Activated T-cell treated with anti-CD3 and anti-CD28 coated beads, Interleukin-2, amount 50 U/mL, for 72 hours (primary cell): ENCODE measurements at places on chromosomes 2 and 18.

DNA sequence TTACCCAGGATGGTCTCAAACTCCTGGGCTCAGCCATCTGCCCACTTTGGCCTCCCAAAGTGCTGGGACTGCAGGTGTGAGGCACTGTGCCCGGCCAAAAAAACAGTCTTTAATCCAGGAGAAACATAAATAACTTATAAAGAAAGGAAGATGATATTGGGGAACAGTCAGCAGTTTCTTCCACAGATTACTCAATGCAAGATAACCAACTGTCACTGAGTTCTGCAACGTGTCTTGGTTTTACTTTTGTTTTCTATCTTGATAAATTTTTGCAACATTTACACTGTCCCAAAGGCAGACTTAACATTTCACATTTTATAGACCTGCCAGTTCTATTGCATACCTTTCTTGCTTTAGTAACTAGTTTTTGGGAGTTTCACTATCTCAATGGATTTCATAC lies 71.1 kb downstream of the ANKRD44 start:
- no peak for DNase-seq

GRCh38 chr2:101355401-101356054 lies 31.8 kb downstream of the CREG2 start:
- no peak for DNase-seq

DNA sequence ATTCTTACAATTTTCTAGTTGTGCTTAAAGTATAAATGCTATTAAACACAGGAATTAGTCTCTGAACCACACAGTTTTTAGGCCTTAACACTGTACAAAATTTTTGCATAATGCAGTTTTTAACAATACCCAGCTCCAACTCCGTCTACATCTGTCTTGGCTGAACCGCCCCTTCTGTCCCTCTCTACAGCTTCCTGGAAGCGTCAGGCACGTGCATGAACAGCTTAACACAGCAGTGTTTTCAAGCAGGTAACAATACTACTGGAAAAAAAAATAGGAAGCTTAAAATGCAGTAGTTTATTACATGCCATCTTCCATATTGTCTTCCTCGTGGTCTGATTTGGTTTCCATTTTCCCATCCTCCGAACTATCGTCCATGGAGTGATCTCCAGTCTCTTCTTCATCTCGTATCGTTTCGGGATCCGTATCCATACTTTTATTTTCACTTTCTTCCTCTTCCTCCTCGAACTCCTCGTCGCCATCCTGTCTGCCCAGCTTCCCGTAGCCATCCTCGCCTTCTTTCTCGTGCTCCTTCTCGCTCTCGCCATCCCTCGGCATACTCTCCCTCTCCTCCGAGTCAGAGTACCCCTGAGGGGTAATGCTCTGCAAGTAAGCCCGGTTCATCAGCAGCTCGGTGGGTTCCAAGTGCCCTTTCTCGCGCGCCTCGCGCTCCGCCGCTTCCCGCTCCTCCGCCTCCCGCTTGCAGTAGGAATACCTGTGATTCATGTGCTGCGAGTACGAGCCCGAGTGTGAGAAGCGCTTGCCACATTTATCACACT lies 130.6 kb downstream of the ZEB2 start:
- no peak for DNase-seq

GRCh38 chr2:16960579-16960978 lies 294.9 kb upstream of the CYRIA start:
- DNase-seq: no peak

DNA sequence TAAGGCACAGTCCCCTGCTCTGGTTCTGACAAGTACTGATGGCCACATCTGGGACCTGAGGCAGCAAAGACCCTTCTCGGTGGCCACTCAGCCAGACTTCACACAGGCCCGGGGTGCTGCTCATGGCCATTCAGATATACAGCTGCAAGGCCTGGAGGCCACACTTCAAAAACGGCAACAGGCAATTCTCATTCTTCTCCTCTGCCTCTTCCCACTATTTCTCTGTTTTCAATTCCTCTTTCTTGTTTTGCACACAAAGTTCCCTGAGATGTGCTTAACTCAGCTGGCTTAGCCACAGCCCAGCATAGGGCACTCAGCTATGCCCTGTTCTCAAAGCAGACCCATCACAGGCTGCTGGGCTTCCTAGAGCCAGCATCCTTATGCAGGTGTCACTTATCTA lies 29.9 kb downstream of the PTPN18 start:
- DNase-seq: no peak

DNA sequence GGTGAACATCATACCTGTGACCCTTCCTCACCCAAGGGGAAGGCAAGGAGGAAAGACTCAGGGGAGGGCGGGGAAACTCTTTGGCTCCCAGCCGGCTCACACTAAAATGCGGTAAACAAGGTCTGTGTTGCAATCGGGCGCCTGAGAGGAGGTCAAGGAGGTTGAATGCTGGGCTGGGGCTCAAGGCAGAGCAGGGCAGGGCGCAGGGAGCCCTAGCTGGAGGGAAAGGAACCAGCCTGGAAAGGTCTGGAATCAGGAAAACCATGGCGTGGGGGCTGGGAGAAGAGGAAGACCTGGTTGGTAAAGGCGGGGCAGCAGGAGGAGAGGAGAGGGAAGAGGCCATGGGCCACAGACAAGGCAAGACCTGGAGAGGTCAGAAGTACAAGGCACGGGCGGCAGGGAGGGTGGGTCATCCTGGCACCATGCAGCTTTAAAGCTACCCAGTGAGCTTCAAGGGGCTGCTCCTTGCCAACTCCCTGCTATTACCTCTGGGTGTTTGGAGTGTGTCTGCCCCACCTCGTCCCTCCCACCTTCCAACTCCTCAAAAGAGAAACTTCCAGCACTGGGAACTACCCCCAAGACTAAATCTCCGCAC lies 4.8 kb upstream of the TMEM37 start:
- DNase-seq: no peak

GRCh38 chr2:7333189-7333765 lies 416.1 kb downstream of the RNF144A start:
- DNase-seq: no peak

GRCh38 chr18:32067375-32068167 lies 24.1 kb upstream of the RNF138 start:
- DNase-seq: no peak

DNA sequence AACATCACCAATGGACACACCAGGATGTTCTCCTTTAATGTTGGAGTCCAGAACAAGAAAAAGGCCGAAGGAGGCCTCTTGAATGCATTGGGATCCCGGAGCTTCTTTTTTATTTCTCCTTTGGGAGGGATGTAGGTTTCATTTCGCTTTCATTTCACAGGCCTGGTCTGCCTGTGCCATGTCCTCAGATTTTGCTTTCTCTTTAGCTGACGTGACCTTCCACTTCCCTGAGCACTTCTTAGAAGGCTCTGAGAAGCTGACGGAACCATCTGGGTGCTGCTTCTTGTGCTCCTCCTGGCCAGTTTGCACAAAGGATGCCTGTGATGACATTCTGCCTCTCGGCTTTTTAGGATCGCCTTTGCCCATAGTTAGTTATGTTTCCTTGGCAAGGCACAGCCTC lies 15.1 kb upstream of the MBOAT2 start:
- DNase-seq: no peak

- DNase-seq: no peak
These were observed 31.1 kb downstream of the YPEL5 start for GRCh38 chr2:30177956-30178355.

DNA sequence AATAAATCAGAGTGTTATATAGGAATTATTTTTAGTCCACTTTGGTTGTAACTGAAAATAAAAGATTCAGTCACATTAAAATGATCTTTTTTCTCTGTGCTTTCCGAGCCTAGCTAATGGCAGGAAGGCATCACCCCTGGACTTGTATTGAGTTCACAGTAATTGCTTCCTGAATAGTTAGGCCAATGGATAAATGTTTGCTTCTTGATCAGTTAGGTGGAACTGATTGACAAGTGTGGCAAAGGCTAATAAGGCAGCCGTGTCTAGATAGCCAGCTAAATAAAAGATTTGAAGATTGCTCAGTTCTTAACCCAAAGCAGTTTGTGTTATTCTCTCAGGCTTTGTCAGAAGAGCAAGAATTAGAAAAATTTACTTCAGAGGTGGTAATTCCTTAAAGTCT lies 20.8 kb downstream of the FAM171B start:
- DNase-seq: no peak

- DNase-seq: no peak
These were observed 7.3 kb downstream of the EMILIN2 start for GRCh38 chr18:2853926-2854664.

DNA sequence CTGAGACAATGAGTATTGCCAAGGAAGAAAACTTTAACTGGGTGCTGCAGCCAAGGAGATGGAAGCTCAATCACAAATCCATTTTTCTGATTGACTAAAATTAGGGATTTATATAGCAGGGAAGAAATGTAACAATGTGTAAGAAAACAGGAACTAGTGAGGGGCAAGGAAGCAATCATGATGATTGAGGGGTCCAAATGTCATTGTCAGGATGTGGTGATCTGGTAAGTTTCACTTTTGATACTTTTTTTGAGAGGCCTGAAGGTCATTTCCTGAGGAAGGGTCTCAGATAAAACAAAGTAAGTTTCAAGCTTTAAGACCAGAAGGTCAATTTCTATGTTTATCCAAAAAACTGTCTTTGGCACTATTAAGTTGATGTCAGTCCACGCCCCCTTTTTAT lies 12.0 kb upstream of the GCC2 start:
- no peak for DNase-seq
